ENCODE measurements at places on chromosomes 12 and 14.

GRCh38 chr12:104656921-104657320 lies 200.2 kb downstream of the CHST11 start:
- DNase-seq, result no peak

DNA sequence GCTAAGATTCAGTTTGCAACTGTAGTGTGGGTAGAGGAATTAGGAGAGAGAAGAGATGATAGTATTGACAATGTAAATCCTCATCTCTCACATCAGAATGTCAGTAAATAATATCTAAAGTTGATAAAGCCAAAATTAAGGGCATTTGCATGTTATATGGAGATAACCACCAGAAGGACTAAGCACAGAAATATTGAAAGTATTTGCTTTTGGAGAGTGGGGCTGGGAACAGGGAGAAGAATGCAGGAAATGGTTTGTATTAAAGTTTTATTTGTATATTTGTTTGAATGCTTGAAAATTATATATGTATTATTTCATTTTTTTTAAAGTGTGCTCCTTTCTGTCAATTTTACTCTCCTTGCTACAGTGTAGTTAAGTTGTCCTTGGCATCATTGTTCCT lies 491.4 kb downstream of the APAF1 start:
- no peak for DNase-seq

DNA sequence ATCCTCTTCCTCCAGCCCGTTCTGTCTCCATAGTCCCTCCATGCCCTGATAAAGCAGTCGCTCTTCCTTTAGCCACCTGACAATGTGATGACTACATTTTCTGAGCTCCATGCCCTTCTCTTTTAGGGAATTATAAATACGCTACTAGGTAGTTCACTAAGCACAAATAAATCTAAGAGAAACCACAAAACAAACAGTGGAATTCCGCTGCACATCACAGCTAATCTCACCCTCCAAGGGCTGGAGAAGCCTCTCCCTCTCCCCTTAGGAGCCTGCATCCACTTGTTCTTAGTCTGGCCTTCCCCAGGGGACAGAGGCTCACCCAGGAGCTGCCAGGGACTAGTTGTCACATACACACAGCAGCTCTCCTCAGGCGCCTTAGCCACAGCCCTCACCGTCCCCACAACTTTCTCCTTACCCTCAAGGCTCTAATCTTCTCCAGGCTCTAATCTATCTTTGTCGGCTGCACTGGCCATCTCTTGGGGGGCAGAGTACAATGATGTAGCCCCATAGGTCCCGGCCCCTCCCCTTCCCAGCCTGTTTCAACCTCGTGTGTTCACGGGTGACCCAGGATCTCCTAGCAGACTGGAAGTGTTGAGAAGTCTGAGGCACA lies 55.9 kb upstream of the GPR68 start:
- peak; percentile 59 for DNase-seq

DNA sequence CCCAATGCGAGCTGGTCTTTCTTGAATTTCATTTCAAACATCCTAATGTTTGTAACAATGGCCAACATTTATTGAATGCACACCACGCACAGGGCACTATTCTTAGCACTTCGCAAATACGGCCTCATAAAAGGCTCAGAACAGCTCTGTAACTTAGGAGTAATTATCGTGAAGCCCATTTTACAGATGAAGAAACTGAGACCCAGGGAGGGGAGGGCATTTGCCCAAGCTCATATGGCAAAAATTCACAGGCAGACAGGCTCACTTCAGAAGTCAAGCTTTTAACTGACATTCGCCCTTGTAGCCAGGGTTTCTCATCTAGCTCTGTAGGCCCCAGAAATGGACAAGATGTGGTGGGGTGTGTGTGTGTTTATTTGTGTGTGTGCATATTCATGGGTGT lies 60.3 kb upstream of the TBX3 start:
- no peak for DNase-seq

DNA sequence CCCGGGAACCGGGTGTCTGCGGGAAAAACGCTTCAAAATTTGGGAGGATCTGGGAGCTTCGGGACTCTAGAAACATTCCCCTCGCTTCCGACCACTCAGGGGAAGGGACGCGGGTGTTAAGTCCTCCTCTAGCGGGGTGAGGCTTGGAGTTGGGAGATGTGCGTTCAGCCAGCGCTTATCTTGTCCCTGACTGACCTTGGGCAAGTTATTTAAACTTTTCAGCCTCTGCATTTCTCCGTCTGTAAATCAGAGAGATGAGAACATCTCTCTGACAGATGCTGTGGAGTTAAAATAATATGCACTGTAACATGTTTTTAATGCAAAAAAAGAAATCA lies 76.9 kb upstream of the ANO4 start:
- DNase-seq, result no peak

DNA sequence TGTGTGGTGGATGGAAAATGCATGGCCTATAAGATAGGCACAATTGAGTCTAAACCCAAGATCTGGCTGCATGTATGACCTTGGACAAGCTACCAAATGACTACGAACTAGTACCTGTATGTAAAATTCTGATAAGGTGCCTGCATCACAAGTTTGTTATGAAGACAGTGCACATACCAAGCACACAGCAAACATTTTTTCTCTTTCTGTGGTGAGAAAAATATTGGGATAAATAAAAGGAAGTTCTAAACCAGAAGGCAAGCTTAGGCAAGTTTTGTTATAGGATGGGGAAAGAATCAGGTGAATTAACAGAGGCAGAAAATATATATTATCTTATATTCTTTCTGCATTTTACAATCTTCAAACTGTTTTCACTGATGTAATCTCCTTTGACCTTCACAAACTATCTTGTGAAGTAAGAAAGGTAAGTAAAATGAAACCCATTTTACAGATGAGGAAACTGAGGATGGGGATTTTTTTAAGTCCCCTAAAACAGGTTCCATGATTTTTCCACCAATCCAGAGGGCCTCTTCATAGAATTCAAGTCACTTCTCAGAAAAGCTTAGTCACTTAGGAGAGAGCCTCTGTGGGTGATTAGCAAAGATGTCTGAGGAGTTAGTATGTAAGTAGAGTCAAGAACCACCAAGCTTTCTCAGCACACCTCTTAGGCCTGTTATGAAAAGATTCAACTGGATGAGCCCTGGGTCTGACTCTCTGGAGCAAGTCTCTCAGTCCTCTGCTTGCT lies 132.0 kb upstream of the RAP1B start:
- DNase-seq, result no peak

DNA sequence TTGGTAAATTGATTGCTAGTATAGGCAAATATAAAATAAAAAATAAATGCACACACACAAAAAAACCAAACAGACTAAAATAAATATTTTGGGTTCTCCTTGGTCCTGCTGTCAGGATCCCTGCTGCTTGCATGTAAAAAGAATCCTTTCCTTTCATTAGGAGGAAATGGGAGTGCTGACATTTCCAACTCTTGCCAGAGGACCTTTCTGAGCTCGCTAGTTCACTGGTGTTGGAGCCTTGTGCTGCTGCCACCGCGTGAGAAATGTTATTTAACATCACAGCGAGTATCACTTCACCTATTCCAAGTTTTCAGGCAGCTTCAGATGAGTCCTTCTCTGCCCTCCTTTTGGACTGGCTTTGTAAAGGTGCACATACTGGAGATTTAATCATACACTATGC lies 358.9 kb downstream of the NPAS3 start:
- DNase-seq, result no peak

- no peak for DNase-seq
These were observed 235.6 kb upstream of the RPL10L start for GRCh38 chr14:46887144-46887543.

Measured in DMS79 treated with DMSO at 0.1 percent for 48 hours (cell line).